ENCODE measurements at places on chromosomes 12 and 14.

- no peak for DNase-seq
Observed at GRCh38 chr14:33682760-33683159, 268.1 kb downstream of the EGLN3 start.

- DNase-seq, result no peak
Observed at GRCh38 chr14:41607304-41607775, 664 bp downstream of the LRFN5 start.

DNA sequence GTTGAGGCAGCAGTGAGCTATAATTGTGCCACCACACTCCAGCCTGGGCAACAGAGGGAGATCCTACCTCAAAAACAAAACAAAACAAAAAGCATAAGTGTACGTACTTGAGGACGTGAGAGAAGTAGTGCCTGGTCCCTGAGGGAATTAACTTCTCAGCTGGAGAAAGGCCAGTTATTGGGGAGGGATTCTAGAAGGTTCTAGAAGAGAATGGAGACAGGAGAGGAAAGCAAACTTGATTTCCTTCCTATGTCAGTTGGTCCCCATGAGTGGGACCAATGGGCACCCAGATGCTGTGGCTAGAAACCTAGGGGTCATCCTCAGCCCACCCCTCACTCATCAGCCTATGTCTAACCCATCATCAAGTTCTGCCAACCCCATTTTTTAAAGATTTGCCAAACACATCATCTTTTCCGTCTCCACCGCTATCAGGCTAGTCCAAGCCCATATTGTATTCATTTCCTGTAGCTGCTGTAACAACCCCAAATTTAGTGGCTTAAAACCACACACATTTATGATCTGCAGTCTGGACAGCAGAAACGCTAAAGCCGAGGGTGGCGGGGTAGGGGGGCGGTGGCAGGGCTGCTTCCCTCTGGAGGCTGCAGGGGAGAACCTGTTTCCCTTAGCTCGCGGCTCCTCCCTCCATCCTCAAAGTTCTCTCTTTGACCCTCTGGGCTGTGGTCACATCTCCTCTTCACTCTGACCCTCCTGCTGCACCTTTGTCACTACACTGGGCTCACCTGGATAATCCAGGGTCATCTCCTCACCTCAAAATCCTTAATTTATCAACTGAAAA is 7.2 kb upstream of the RBM19 start:
- no peak for DNase-seq

DNA sequence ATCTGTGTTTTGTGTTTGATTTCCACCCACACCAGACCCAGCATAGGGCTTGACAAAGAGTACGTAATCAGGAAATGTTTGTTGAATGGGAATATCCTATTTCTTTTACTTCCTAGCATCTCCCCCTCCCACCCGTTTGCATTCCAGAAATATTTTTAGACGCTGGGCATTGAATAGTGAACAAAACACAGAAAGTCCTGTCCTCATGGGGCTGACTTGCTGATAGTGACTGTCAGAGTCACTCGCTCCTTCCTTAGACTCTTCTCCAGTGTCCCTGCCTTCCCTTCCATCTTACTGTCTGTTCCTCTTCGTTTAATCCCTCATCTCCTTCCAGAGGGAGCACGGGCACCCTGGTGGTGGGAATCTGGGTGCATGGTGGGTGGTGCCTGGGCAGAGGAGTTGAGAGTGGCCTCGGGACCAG is 53.6 kb downstream of the SLC25A47 start:
- DNase-seq, result no peak

DNA sequence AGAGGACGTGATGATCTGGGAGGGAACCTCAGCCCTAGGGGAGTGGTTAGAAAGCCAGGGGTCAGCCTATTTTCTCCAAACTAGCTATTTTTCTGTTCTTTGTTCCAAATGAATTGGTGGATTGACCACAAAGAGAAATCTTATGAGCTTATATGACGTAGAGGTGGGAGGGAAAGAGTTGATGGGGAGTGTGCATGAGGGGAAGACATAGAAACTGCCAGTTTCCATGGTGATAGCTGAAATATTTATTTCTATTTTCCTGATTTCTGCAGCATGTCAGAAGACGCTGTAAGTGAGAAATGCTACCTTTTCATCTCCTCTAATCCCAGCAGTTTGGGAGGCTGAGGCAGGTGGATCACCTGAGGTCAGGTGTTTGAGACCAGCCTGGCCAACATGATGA is 51.4 kb upstream of the CISTR start:
- no peak for DNase-seq

DNA sequence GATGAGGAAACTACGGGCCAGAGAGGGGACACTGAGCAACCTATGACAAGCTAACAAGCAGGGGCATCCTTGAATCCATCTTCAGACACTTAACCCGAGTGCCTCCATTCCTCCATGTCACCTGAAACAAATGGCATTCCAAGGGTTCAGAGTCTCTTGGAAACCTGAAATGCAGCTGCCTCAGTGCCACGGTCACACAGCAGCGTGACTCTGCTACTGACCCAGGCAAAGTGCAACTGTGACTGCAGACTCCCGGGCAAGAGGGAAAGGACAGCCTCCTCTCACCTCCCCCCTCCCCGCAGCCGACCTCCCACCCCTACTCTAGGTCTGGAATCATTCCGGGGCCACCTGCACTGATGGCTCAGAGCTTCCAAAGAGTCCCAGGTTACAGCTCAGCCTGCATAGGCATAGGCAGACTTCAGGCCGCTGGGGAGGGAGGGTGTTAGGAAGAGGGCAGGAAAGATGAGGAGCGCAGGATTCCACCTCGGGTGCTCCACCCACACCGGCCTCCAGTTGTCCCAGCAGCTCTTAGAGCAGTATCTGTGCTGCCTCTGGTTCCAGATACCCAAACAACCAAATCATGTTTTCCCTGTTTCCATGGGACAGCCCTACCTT is 53.2 kb downstream of the KCNK10 start:
- DNase-seq, result no peak

DNA sequence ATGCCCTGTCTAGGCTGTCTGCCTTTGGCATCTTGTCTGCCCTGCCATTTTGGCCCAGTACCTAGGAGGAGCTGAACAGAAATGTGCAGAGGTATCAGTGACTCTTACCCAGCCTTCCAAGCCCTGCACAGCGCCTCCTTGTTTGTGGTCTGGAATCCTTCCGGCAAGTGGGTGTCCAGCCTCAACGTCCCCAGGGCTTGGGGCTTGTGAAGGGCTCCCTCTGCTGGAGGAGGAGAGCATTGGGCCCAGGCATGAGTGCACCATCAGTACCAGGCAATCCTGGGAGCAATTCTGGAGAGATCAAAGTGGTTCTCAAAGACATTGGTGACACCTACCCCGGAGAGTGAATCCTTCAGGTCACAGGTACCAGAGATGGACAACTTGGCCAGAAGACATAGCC is 2.4 kb upstream of the TCL1B start:
- DNase-seq, result no peak

- DNase-seq, result no peak
Observed at GRCh38 chr14:101889898-101890297, 74.5 kb upstream of the DYNC1H1 start.

- no peak for DNase-seq
Observed at GRCh38 chr14:79321070-79321469, 890.2 kb downstream of the DIO2 start.
